Stimulated activated CD8-positive, alpha-beta memory T cell treated with anti-CD3 and anti-CD28 coated beads, Interleukin-15, amount 100 ng/mL, for 1 hour (primary cell): ENCODE measurements at places on chromosomes 1 and 21.

DNA sequence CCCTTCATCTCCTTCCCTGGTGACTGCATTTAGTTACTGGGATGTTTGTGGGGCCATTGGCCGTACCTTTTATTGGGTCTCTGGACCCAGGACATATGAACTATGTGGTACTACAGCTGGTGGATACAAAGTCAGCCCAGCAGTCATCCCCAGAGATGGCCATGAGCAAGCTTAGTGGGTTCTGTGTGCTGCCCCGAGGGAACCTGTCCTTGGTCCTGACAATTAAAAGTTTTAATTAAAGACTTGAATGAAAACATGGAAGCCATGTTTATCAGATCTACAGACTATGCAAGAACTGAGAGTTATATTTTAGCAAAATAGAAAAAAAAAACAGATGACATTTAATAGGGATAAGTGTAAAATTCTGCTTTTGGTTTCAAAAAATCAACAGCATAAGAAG lies 2.8 kb upstream of the NES start:
- DNase-seq: no peak

DNA sequence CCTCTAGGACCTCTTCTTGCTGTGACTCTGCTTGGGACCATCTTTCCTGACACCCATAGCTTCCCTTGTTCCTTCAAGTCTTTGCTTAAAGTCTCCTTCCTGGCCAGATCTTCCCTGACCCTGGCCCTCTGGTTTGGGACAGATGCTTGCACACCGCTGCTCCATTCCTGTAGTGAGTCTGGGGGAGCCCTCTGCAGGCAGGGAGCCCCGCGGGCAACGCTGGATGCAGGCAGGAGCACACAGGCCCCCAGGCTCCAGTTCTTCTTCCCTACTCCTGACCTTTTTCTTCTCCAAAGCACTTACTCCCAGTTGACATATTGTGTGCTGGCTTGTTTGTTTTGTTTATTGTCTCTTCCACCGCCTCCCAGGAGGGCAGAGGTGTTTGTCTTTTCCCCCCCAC lies 413.4 kb downstream of the CAMTA1 start:
- no peak for DNase-seq

GRCh38 chr1:61967750-61968149 lies 225.5 kb downstream of the PATJ start:
- DNase-seq: no peak

GRCh38 chr1:212438831-212439237 lies 6.1 kb downstream of the NENF start:
- DNase-seq: no peak

- DNase-seq: no peak
Observed at GRCh38 chr1:207047505-207047904, 3.5 kb downstream of the YOD1 start.

- no peak for DNase-seq
Observed at GRCh38 chr1:51369171-51369570, 38.8 kb upstream of the TTC39A start.

DNA sequence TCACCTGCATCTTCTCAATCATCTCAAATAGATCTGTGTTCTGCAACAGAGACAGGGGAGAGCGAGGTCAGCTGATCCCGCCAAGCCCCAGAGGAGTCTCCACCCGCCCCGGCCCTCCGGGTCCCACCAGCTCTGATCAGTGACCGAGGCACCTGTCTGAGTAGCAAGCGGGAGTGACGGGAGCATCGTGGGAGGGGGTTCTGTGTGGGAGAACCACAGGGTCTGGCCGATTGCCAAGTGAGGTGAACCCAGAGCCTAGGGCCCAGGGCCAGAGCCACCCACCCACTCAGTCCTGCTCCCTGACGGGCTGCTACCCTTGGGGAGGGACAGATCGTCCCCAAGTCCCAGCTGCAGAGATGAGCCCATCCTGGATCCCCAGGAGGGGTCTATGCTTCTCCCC lies 49.1 kb downstream of the RAP1GAP start:
- DNase-seq: no peak

- DNase-seq: no peak
Observed at GRCh38 chr21:15273244-15273643, 208.4 kb upstream of the NRIP1 start.

GRCh38 chr21:33231526-33231925 lies 1.8 kb downstream of the IFNAR2 start:
- no peak for DNase-seq

GRCh38 chr1:177772386-177772960 lies 197.4 kb downstream of the SEC16B start:
- no peak for DNase-seq

- DNase-seq: no peak
Observed at GRCh38 chr1:42533101-42533863, 70.2 kb downstream of the CCDC30 start.

GRCh38 chr1:159200769-159201168 lies 3.9 kb upstream of the ACKR1 start:
- no peak for DNase-seq
